LoVo (cell line): ENCODE measurements at places on chromosomes 2 and 18.
A peak's percentile ranks its signal among the peaks of the same experiment; 100 is the strongest.

GRCh38 chr2:101410746-101411145 is 23.4 kb upstream of the CREG2 start:
- DNase-seq, result no peak

DNA sequence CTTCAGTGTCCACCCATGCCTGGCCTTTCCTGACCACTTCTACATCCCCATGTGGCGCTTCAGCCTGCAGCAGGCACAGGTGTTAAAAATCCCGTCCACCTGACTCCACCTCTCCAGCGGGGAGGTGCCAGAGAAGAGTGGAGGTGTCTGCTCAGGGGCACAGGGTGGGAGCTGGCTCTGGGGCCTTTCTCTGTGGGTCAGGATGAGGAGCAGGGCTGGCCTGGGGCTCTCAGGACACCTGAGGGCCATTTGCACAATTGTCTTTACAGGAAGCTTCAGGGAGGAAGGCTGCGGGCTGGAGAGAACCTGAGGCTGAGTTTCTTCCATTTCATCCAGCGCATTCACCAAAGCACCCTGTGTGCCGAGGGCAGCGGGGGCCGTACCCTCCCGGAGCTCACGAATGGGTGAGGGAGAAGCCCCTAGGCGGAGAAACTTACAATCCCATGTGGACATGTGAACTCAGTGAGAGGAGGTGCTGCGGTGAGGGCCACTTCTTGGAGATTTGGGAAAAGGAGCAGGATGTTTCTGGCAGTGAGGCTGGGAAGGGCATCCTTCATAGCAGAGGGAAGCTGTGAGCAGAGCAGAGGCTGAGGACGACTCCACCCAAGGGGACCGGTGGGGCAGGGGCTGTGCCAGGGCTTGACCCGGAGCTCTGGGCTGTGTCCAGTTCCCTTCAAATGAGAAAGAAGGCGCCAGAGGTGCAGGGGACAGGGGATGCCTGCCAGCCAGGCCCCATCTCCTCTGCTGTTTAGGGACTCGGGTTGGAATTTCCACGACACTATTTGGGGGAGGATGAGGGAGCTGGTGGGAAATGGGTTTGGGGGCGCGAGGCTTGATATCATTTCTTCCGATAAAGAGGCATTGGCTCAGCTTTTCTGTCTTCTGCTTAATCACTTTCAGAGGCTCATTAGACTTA is 155.2 kb upstream of the MYCN start:
- no peak for DNase-seq

DNA sequence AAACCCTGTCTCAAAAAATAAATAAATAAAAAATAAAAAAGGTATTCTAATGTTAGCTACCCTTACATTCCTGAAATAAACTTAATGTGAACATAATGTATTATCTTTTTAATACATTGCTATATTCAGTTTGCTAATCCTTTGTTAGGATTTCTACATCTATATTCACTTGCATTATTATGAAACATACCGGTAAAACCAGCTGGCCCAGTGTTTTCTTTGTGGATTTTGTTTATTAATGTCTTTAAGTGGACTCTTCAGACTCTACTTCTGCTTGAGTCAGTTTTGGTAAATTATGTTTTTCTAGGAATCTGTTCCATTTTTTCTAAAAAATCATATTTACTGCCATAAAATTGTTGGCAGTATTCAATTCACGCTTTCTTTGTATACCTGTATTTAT is 34.5 kb downstream of the PTPN2 start:
- no peak for DNase-seq

DNA sequence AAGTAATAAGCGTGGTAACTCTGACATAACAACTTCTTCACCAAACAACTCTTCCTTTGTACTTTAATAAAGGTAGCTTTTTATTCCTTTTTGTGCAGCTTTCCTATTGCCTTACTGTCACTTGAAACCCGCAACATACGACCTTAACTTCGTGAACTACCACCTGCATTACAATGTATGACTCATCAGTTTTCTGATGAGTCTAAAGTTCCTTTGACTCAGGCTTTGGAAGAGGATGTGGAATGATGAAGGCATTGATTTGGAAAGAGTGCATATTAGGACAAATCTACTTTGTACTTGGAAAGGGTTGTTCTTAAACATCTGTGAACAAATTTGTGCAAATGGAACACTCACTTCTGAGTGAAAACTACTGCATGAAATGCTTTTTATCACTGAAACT is 1012.1 kb downstream of the TMEM182 start:
- DNase-seq, result peak; percentile 8

DNA sequence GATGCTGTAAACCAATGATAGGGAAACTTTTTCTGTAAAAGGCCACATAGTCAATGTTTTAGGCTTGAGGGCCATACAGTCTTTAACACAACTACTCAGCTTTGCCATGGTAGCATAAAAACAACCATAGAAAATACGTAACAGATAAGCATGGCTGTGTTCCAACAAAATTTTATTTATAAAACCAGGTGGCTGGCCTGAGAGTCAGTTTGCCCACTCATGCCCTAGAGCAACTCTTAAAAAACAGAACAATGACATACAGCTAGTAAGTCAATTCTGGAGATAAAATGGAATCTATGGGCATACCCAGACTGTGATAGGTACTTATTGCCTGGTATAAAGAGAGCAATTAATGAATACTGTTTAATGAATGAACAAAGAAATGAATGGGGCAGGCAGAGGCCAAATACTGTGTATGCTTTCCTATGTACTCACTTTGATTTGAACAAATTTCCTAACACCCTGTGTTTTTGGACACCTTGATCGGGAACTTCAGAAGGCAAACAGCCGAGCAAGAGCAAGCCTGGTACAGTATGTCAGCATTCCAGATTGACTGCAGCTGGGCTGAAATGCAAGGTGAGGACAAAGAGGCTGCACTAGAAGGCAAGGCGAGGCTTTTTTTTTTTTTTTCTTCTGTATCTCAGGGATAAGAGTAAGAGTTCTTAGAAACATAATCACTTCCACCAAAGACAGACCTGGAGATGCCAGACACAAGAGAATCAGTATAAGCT is 315.3 kb downstream of the CLIP4 start:
- no peak for DNase-seq

DNA sequence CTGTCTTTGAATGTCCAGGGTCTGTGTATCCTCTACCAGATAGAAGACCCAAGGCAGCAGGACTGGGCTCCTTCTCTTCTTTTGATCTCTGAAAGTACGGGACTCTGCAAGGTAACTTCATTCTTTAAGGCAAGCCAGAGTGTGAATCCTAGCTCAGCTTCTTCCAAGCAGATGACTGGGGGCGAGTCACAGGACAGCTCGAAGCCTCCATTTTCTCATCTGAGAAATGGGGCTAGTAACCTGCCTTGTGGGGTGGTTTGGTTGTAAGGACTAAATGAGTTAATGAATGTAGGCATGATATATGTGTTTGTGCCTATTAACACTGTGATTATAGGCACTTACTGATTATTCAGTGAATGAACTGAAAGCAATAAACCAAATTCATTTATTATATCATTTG is 46.7 kb downstream of the DGKD start:
- DNase-seq, result no peak

GRCh38 chr2:170425281-170425751 is 247.4 kb downstream of the MYO3B start:
- DNase-seq, result peak; percentile 19

GRCh38 chr2:80050246-80050645 is 254.3 kb downstream of the LRRTM1 start:
- DNase-seq, result no peak

DNA sequence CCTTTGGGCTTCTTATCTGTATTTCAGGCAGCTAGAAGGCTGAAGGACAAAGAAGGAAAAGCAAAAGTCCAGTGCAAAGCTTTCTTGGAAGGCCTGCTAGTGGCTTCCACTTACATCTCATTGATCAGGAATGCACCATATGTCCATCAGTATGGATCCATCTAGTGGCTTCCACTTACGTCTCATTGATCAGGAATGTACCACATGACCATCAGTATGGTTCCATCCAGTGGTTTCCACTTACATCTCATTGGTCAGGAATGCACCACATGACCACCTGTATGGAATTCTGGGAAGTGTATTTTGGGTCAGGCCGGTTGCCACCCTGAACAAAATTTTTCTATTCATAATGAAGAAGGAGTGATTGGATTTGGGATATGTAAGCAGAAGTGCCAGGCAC is 70.6 kb downstream of the LYPD6 start:
- DNase-seq, result no peak

- no peak for DNase-seq
These were observed 638 bp downstream of the RPS7 start for GRCh38 chr2:3575534-3576262.

GRCh38 chr2:28408764-28409599 is 16.3 kb downstream of the FOSL2 start:
- DNase-seq, result peak; percentile 66

GRCh38 chr2:111652038-111652437 is 232.0 kb downstream of the ANAPC1 start:
- DNase-seq, result no peak

GRCh38 chr2:33620-34019 is 12.7 kb downstream of the FAM110C start:
- peak; percentile 61 for DNase-seq

DNA sequence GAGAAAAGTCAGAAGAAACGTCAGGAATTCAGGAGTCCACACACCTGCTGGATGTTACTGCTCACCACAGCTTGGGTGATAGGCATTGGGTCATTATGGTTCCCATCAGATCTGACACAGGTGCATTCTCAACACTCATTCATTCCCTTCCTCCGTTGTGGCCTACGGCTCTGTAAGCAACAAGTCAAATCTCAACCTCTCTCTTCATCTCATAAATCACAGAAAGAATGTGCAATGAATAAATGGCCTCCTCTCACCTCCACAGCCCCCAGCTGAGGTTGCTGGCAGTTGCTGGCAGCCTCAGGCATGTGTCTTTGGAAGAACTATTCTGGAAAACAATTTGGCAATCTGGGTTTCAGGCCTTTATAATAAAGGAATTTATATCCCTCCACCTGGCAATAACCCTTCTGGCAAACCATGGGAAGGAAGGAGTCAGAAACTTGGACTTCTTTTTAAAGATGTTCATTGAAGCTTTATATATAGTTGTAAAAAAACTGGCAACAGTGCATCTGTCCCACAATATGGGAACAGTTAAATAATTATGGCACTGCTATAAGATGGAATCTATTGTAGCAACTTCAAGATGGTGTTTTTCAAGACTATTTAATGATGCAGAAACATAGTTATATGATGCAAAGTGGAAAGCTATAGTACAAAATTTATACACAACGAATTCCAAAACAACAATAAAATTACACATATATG is 175.4 kb downstream of the ANAPC1 start:
- DNase-seq, result no peak

DNA sequence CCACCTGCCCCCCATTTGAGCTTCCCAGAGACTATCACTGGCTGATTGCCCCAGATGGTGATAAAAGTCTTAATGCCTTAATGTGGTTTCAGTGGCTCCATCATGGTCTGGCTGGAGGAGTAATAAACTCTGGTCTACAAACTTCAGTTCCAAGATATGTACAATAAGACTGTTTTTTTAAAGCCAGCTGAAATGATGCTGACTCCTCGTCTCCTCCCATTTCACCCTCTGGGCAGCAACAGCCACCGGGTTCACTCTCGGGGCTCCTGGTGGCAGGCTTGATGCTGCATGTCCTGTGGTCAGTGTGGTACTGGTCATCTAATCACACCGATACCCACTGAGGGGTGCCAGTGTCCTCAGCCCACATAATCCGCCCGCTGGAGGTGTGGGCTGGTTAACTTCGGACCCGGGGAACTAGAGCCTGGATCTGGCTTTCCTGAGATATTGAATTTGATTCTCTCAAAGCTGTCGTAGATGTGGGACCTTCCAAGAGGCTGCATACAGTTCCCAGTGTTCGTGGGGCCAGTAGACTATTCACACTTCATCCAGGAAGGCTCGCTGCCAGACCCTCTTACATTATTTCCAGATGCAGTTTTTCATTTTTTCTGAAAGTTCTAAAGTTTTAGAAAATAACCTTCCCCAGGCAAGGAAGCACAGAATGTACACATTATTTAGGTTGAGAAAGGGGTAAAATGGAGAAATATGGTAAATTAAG is 95.3 kb downstream of the GALR1 start:
- DNase-seq, result no peak

- DNase-seq, result no peak
These were observed 26.2 kb upstream of the CYP27A1 start for GRCh38 chr2:218755567-218756404.

DNA sequence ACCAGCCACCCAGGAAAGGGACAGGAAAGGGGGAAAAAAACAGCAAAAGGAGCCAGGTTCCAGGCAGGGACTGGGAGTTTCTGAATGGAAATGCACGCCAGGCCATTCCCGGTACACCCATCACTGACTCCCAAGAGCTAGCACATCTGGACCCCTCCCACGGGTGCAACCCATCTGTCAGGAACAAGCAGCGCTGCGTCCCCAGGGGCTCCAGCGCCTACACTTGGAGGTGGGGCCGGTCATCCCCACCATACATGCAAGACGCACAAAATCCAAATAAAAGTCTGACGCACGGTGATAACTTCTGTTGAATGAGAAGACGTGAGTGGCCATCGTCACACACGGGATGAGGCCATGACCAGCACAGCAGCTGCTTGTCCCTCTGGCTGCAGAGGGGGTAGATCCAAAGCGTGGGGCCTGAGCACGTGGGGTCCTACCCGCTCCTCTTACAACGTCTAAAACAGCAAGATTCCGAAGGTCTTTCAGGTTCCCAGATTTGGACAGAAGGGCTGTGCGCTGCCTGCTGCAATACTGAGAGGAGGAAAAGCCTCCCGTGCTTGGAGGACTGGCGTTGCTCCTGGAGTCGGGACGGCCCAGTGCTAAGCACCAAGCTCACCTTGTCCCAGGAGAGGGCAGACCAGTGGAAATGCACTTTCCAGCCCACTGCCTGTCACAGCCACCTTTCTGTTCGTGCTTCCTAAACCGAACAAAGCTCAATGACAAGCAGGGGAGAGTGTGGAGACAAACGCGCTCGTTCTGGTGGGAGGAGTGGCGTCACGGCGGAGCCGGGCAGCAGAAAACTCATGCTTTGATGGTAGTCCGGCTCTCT is 68.9 kb downstream of the NDUFA10 start:
- DNase-seq, result no peak

GRCh38 chr2:235056768-235057167 is 105.0 kb downstream of the SH3BP4 start:
- no peak for DNase-seq

DNA sequence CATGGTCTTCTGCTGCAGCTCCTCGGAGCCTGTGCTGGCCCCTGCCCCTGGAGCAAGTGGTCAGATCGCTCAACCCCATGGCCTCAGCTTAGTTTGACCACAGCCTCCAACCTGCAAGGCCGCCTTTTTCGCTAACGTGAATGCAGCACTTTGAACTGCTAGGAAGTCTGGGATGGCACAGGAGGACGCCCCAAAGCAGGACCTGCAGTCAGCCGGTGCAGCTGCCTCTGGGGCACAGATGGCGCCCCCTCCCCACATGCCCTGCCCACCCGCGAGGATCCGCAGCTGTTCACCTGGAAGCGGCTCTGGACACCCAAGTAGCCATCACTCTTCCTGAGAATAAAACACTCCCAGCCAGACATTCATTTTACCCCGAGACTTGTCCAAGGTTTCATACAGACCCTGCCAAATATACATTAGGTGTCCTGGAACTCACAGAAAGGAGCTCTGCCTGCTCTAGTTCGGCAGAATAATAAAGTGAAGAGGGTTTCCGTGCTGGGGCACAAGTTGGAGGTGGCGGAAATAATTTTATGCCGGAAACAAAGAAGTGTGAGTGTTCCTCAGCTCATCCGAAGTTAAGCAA is 510.1 kb downstream of the EIPR1 start:
- DNase-seq, result no peak
